ENCODE measurements at places on chromosomes 6 and 20. TPM values are rescaled to one million over a fixed set of nuclear protein-coding genes. Genes with fewer than 3 reads are reported as not detected.

Gene HRH3
- polyA plus RNA-seq = not detected

Gene ETV7
- polyA plus RNA-seq = 0.30 TPM

Gene OOEP
- polyA plus RNA-seq = not detected

Gene BPI
- not detected for polyA plus RNA-seq

Gene SPTLC3
- polyA plus RNA-seq = 0.57 TPM

Gene CRISP2
- not detected for polyA plus RNA-seq

DNA sequence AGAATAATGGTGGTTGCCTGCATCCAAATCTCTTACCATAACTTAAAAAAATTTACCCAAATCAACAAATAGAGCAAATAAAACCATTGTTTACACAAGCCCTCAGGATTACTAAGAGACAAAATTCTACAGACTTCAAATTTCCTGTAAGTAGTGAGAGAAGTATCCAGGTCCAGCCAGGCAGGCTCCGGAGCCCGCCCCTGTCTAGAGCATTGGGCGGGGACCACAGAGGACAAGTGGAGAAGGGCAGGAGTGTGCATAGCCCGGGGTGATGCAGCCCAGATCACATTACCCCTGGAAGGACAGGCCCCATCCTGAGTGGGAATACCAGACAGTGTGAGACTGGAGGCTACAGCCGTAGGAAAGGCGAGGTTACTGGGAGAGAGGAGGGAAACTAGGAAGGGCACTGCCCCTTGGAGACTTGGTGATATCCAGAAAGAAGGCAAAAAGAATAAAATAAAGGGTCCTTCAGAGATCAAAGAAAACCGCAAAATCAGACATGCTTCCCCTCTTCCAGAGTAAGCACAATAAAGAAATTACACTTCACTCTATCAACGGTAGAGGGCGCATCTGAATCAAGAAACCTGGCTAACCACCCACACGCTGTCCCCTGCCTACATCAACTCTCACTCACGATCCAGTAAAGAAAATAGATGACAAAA, 26.6 kb downstream of the RIN2 start:
- DNase-seq = no peak
- H3K27me3 ChIP-seq = no peaks in the 10 kb centered on the region
- no peak overlapping the region for H3K4me3 ChIP-seq

DNA sequence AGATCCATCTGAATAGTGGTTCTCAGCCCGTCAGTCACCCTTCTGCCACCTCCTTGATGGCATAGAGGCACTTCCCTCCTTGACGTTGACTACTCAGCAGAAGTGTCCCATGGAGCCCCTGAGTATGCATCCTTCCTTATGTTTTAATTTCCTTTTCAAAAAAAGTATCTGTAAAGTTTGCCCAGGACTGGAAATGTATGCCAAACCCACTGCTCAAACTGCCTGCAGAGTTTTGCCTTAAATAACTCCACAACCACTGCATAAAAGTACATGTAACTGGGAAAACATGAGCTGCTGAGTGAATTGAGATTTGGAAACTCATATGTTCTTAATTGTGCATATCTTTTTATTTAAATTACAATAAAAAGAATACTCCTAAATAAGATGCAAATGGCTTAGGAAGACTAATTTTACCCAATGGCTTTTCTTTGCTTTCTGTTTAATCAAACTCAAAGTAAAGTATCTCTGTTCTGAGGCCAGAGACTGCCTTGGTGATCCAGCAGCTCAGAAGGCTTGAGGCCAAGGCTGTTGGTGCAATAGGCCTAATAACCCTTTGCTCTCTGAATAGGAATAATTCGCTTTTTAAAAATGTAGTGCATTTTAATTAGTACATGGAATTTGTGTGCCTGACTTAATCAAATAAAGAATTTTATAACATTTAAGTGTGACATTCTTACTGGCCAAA, 90.4 kb downstream of the FNDC1 start:
- DNase-seq = no peak
- no peak overlapping the region for H3K4me3 ChIP-seq
- H3K27me3 ChIP-seq = no peaks in the 10 kb centered on the region

- peaks cover 57% of the 10 kb centered on the region for H3K4me1 ChIP-seq
- H3K4me3 ChIP-seq = peak overlapping the region; percentile 22
- DNase-seq = no peak
These were observed 47.6 kb downstream of the ZDHHC14 start for GRCh38 chr6:157428427-157429202.

GRCh38 chr20:48957053-48957481, 35.6 kb downstream of the ARFGEF2 start:
- H3K27me3 ChIP-seq = no peaks in the 10 kb centered on the region
- H3K4me1 ChIP-seq = peaks cover 6% of the 10 kb centered on the region
- H3K36me3 ChIP-seq = peaks cover 98% of the 10 kb centered on the region
- no peak for DNase-seq

Gene LST1
- polyA plus RNA-seq = 2.3 TPM

DNA sequence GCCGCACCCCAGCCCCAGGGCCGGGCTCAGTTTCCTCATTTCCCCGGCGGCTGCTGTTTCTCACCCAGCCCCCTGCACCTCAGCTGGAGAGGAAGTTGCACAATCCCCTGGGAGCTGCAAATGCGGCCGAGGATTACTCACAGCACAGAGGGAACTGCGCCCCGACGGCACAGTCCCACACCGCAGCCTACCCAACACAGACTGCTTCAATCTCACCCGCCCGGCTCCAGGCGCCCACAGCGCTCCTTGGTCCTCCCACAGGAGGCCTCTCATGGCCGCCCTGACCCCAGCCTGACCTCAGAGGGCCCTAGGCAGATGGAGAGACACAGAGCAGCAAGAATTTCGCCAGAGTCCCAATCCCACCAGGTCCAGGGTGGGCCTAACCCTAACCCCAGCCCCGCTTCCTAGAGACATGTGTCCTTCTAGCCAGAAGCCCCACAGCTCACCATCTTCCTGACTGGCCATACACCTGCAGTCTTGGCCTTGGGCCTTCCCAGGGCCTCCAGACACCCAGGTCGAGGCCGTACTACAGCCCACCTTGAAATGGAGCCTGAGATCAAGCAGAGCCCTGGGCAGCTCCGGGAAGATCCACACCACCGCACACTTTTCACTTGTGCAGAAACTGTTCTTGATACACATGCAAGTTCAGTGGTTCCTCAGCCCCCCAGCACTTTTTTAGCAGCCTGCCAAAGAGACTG, 11.7 kb downstream of the TFEB start:
- no peaks in the 10 kb centered on the region for H3K27me3 ChIP-seq
- H3K27ac ChIP-seq = peak overlapping the region; percentile 41
- no peaks in the 10 kb centered on the region for H3K36me3 ChIP-seq
- DNase-seq = peak; percentile 91
- H3K4me3 ChIP-seq = no peak overlapping the region

Gene TGM3
- not detected for polyA plus RNA-seq

GRCh38 chr20:10731190-10731965, 57.6 kb upstream of the JAG1 start:
- no peaks in the 10 kb centered on the region for H3K27me3 ChIP-seq
- H3K27ac ChIP-seq = no peak overlapping the region
- DNase-seq = no peak
- H3K36me3 ChIP-seq = no peaks in the 10 kb centered on the region

Gene SLC35D3
- not detected for polyA plus RNA-seq

DNA sequence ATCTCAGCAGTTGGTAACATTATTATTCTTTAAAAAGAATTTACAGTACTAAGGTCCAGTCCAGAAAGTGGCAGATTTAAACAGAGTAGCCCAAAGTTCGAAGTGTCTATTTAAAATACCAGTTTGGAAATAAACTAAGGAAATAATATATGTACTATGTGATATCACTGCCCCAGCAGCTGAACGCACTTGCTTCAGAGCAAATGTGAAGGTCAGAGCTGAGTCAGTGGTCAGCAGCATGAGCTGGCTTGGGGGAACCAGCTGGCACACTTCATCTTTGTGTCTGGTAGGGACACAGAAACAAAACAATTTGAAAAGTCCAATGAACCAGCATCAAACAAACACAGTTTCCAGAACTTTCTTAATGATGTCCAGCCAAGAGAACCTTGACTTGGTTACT, 15.4 kb downstream of the TMEM14B start:
- peaks cover 3% of the 10 kb centered on the region for H3K36me3 ChIP-seq
- H3K27me3 ChIP-seq = no peaks in the 10 kb centered on the region
- H3K4me3 ChIP-seq = no peak overlapping the region

DNA sequence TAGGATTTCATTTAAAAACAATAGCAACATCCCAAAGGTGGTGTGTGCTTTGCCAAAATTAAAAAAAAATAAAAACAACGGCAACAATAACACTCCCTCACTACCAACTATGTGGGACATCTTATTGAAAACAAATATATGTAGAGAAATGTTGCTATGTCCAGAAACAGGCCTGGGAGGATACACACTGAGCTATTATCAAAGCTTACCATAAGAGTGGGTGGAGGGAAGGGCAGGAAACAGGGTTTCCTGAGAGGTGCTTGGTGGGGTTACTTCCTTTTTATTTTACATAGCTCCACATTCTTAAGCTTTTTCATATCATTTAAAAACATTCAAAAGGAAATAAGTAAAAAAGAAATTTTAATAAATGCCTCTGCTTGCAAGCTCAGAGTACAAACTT, 150.0 kb upstream of the RIPOR2 start:
- H3K27me3 ChIP-seq = no peaks in the 10 kb centered on the region
- no peak overlapping the region for H3K4me3 ChIP-seq
- peaks cover 58% of the 10 kb centered on the region for H3K36me3 ChIP-seq
- peak overlapping the region; percentile 75 for H3K27ac ChIP-seq

Gene GSTA4
- polyA plus RNA-seq = 10.5 TPM

GRCh38 chr6:133837801-133838349, 51.0 kb upstream of the TCF21 start:
- H3K36me3 ChIP-seq = no peaks in the 10 kb centered on the region
- no peaks in the 10 kb centered on the region for H3K4me1 ChIP-seq

DNA sequence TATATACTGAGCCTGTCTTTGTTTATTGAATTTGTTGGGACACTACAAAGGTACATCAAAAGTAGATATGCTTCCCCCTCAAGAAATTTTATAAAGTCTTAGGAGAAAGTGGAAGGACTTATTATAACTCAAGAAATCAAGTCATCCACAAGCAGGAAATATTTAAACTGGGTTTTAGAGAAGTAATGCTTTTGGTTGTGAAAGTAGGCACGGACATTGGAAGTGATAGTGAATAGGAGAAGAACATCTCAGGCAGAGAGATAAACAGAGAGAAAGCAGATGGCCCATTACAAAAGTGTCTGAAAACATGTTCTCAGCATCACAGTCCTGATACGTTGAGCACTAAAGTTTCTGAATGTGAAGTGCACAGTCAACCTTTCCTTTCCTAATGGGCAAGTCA, 415.6 kb upstream of the RNF217 start:
- DNase-seq = no peak
- H3K27ac ChIP-seq = no peak overlapping the region
- H3K27me3 ChIP-seq = no peaks in the 10 kb centered on the region
- H3K4me3 ChIP-seq = no peak overlapping the region
- H3K4me1 ChIP-seq = no peaks in the 10 kb centered on the region
- no peaks in the 10 kb centered on the region for H3K36me3 ChIP-seq

Gene FAM217B
- 5.8 TPM for polyA plus RNA-seq

DNA sequence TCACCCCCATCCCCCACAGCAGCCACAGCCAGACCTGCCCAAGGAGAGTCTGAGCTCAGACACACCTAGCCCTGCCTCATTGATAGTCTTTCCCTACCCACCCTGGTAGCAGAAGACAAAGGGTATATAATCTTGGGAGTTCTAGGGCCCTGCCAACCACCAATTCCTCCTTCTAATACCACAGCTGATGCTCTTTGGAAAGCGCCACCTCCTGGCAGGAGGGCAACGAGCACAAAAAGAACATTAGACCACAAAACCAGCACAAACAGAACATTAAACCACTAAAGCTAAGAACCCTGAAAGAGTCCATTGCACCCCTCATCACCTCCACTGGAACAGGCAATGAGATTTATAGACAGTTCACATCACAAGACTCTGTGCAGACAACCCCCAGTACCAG, 195.8 kb upstream of the FUT9 start:
- no peak overlapping the region for H3K27ac ChIP-seq
- no peak for DNase-seq
- H3K4me1 ChIP-seq = no peaks in the 10 kb centered on the region
- H3K27me3 ChIP-seq = no peaks in the 10 kb centered on the region
- no peaks in the 10 kb centered on the region for H3K36me3 ChIP-seq

DNA sequence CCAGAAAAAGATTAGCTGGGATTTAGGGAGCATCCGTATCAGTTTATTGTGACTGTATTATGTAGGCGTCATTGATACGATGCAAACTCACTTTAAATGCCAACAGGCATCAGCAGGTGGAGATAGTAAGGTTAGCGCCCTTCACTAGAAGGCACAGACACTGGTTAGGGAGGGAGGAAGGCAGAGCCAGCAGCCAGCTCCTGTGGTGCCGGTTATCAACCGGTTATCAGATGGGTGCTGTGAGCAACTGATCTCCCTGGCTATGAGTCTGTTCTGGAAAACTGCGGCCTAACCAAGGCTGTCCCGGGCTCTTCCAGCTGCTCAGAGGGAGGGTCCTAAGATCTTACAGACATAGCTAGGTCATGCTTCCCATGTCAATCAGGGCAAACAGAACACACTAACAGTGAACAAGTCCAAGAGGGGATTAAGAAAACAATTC, 47.5 kb upstream of the CD93 start:
- peaks cover 3% of the 10 kb centered on the region for H3K4me1 ChIP-seq
- no peaks in the 10 kb centered on the region for H3K36me3 ChIP-seq
- no peak for DNase-seq
- H3K4me3 ChIP-seq = no peak overlapping the region
- no peaks in the 10 kb centered on the region for H3K27me3 ChIP-seq
- peak overlapping the region; percentile 77 for H3K27ac ChIP-seq

GRCh38 chr6:70520575-70520974, 46.2 kb upstream of the SDHAF4 start:
- H3K36me3 ChIP-seq = peaks cover 29% of the 10 kb centered on the region
- no peaks in the 10 kb centered on the region for H3K27me3 ChIP-seq
- no peak for DNase-seq
- H3K4me3 ChIP-seq = no peak overlapping the region

DNA sequence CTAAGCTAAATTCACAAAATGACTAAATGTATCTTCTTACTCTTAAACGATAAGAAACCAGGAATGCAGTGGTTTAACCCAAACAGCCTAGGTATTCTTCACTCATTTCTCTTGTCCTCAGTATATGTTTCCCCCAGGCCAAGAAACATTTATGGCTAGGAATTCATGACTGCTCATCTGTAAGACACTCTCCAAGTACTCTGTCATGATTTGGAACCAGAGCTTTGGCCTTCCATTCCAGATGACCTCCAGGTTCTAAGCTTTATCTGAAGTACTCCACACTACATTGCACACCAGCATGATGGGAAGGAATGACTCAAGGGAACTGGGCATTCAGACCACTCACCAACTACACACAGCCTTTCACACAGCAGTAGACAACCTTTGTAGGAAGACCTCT, 29.3 kb downstream of the NT5E start:
- H3K36me3 ChIP-seq = no peaks in the 10 kb centered on the region
- no peak overlapping the region for H3K27ac ChIP-seq
- H3K27me3 ChIP-seq = no peaks in the 10 kb centered on the region

GRCh38 chr20:63042448-63043071, 35.8 kb upstream of the BHLHE23 start:
- H3K4me1 ChIP-seq = no peaks in the 10 kb centered on the region
- no peak overlapping the region for H3K27ac ChIP-seq
- H3K36me3 ChIP-seq = no peaks in the 10 kb centered on the region
- no peak overlapping the region for H3K4me3 ChIP-seq
- peaks cover 3% of the 10 kb centered on the region for H3K27me3 ChIP-seq

- H3K36me3 ChIP-seq = no peaks in the 10 kb centered on the region
- no peak overlapping the region for H3K4me3 ChIP-seq
- H3K27ac ChIP-seq = no peak overlapping the region
- H3K4me1 ChIP-seq = peaks cover 3% of the 10 kb centered on the region
- no peaks in the 10 kb centered on the region for H3K27me3 ChIP-seq
These were observed 548.5 kb downstream of the CD83 start for GRCh38 chr6:14665827-14666724.

Gene FOXS1
- polyA plus RNA-seq = 4.9 TPM

- no peaks in the 10 kb centered on the region for H3K27me3 ChIP-seq
- no peaks in the 10 kb centered on the region for H3K4me1 ChIP-seq
- no peak overlapping the region for H3K4me3 ChIP-seq
- peak; percentile 4 for DNase-seq
- H3K27ac ChIP-seq = no peak overlapping the region
These were observed 18.8 kb upstream of the MAP1LC3A start for GRCh38 chr20:34539756-34540155.
